ENCODE measurements at places on chromosomes 3 and 15.

- no peak for DNase-seq
Observed at GRCh38 chr3:155423526-155424322, 130.2 kb upstream of the STRIT1 start.

GRCh38 chr3:142274908-142275307 lies 49.5 kb upstream of the GK5 start:
- no peak for DNase-seq

DNA sequence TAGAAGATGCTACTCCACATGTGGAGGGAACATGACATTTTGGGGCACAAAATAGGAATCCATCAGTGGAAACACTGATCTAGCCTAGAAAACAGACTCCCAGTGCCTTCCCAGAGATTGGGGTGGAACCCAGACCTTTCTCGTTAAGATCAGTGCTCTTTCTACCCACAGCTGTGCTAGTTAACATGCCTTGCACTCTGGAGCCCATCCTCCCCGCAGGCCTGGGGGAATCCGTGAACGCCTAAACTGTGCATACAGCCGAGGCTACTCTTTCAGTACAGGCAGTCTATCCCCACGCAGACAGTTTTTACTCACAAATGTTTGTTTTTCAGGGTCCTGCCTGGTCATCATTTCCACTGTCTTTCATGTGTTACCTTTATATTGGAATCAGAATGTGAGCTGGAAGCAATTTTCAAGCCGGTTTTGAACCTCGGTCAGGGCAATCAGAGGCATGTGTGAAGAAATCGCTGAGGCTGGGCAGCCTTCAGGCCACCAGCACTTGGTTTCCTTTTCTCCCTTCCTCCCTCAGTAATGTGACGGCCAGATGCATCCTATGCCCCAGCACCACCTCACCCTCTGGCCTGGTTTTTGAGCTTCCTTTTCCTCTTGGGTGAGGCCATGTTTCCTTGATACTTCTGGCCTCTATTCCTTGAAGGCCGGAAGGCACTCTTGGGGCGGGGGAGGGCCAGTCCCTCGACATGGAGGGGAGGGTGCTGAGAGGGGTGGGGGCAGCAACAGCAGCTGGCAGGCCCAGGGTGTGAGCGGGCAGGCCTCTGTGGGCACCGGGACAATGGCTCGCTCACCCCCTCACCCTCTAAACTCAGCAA lies 123.6 kb upstream of the GALNT15 start:
- DNase-seq = no peak

GRCh38 chr3:100725935-100726513 lies 16.7 kb downstream of the TFG start:
- no peak for DNase-seq

DNA sequence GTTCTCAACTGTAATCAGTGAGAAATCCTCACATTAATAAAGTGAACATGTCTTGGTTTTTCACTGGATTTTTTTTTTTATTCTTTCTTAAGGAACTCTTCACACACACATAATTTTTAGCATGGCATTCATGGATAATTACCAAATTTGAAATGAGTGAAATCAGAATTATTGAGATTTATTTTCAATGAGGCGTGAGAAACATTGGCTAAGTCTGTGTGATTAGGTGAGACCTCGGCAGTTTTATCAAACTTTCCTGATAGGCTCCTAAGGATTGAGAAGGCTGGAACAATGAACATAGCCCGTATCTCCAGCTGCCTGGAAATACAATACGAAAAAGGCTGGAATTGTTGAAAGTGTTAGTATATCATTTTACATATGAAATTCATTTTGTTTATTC lies 35.5 kb downstream of the MDFIC2 start:
- DNase-seq = no peak

DNA sequence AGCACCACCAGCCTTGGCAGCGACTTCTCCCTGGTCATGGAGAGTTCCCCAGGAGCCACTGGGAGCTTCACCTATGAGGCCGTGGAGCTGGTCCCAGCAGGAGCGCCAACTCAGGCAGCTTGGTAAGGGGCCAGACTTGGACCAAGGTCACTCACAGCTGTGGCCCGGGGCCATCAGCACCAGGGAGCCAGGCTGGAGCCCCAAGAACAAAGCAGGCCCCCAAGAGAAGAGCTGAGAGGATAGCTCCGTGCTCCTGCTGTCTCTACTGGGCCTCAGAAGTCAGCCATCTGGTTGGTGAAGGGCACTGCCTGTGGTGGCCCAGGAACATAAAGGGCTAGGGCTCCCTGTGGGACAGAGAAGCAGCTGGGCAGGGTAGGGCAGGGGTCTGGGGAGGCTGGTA lies 14.7 kb upstream of the CPNE9 start:
- DNase-seq = no peak

GRCh38 chr3:190526787-190527762 lies 13.2 kb downstream of the IL1RAP start:
- DNase-seq = no peak

DNA sequence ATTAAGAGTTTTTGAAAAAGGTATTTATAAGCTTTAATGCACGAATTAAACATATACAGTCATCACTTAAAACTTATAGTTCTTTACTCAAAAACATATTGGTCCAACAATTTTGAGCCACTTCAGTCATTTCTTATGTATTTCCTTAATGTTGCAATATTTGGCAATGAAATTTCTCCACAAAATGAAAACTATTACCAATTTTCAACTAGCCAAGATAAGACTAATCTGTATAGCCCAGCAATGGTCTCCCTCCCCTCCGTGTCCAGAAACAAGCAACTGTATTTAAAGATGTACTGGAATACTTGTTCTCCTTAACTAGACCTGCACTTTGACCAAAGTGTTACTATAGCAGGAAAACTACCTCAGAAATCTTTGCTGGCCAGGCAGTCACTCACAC lies 9.2 kb downstream of the ARF4 start:
- no peak for DNase-seq

DNA sequence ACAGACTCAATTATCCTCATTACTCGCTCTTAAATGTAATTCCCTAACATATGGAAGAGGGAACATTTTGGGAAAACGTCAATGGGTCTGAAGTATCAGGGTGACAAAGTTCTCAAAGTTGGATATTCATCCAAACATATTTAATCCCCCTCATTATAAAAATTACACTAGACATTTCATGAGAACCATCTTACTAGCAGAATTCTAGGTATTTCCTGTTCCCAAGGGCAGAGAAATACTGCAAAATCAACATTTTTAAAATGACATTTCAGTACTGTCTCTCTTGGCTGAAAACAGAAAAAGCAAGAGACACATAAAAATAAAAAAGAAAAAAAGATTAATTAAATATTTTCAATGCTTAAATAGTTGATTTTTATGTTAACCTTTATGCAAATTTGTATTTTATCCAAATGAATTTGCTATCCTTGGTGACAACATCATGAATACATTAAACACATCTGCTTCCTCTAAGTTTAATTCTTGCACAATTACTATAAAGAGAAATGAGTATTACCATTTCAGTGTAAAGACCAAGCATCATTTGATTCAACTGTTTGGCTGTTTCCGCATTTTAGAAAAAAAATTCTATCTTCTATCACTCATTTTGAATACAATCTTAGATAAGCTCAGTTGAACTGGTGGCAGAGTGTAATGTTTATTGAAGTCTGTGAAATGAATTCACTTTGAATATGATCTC lies 114.8 kb upstream of the COL8A1 start:
- no peak for DNase-seq

DNA sequence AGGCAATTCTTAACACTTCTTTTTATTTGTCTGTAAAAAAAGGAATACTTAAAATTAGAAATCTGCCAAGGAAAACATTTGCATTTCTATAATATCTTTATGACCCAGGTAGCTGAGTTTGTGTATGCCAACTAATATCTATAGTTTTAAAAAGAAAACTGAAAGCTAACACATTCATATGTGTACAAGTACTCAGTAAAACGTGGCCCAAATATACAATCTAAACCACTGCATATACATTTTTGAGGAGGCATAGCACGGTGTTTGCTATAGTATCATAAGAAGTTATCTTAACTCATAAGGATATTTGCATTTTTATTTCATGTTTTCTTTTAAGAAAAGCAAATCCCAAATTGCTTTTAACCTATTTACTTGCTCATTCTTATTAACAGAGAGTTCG lies 172.7 kb downstream of the ZBTB20 start:
- DNase-seq = no peak

DNA sequence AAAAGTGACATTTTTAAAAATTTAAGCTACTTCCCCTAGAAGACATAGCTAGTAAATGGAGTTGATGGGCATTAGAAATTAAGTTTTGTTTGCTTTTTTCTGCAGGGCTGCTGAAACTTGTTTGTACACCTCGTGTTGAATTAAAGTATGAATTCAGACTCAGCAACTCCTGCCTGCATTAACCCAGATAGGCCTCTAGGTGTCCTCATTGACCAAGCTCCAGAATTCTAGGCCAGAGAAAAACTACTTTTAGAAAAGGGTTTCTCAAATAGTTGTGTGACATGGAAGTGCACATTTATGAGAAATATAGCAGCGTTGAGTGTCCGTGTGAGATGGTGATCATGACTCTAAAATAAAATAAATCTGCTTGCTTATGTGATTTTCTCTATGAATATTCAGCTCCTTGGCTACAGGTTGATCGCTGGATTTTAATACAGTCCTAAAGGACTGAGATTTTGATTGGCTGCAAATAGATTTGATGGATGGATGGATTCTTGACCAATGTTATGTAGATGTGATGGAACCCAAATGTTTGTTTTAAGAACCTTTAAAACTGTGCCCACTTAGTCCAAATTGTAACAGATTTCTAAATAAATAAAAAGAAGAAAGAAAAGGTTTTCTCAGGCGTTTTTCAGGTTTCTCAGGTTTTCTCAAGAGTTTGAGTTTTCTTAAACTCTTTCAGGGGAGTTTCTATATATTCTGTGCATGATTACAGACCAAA lies 39.4 kb upstream of the LMOD3 start:
- no peak for DNase-seq

GRCh38 chr3:74613521-74614106 lies 845 bp downstream of the CNTN3 start:
- no peak for DNase-seq

GRCh38 chr3:43362183-43362582 lies 75.8 kb downstream of the SNRK start:
- DNase-seq = no peak

DNA sequence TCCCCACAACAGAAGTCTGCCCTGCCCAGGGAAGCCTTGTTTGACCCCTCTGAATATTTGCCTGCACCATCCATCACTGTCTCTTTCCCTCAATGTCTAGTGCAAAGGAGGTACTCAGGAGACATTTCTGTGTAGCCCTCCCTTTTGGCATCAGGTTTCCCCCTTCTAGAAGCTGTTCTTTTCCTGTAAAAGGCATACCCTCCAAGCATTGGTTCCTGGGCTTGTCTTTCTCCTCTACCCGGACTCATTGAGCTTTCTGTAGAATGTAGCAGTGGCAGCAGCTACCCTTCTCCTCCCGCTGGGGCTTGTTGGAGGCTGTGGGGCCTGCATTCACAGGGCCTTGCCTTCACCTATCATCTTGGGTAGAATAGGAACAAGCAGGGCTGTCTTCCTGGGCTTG lies 63.5 kb downstream of the CTDSPL start:
- no peak for DNase-seq

DNA sequence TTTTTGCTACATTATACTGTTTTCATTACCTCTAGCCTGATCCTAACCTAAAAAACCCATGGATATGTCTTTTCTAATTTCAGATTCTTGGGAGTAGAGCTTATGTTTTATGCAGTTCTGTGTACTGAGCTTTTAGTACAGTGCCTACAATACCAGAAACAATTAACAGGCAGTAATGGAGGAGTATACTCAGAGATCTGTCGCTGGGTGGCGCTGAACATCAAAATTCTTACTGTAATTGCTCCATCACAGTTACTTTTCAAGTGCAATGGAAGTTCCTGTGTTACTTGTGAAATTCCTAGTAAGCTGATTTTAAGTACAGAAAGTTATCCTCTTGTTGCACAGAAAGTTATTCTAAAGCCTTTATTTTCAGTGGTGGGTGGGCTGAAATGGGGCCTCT lies 66.9 kb downstream of the RNF13 start:
- DNase-seq = peak; percentile 11

GRCh38 chr3:32153414-32154204 lies 47.2 kb downstream of the GPD1L start:
- DNase-seq = no peak

GRCh38 chr3:139127101-139127500 lies 82.4 kb upstream of the PRR23C start:
- no peak for DNase-seq

GRCh38 chr15:100103828-100104227 lies 237.9 kb downstream of the ADAMTS17 start:
- DNase-seq = no peak

- DNase-seq = no peak
Observed at GRCh38 chr3:170346481-170347392, 10.8 kb upstream of the SKIL start.

- DNase-seq = no peak
Observed at GRCh38 chr15:77615472-77615871, 17.2 kb downstream of the LINGO1 start.

DNA sequence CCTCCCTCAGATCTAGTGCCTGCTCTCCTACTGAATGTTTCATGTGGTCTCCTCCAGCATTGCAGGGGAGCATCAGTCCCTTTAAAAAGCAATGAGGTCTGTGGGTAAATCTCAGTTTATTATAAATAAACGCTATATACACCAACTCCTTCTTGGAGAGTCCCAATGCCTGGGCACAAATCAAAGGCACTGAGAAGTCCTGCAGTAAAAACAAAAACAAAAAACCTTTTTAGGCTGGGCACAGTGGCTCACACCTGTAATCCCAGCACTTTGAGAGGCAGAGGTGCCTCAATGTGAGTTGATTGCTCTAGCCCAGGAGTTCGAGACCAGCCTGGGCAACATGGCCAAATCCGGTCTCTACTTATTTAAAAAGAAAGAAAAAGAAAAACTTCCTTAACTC lies 45.0 kb downstream of the ACAN start:
- no peak for DNase-seq

DNA sequence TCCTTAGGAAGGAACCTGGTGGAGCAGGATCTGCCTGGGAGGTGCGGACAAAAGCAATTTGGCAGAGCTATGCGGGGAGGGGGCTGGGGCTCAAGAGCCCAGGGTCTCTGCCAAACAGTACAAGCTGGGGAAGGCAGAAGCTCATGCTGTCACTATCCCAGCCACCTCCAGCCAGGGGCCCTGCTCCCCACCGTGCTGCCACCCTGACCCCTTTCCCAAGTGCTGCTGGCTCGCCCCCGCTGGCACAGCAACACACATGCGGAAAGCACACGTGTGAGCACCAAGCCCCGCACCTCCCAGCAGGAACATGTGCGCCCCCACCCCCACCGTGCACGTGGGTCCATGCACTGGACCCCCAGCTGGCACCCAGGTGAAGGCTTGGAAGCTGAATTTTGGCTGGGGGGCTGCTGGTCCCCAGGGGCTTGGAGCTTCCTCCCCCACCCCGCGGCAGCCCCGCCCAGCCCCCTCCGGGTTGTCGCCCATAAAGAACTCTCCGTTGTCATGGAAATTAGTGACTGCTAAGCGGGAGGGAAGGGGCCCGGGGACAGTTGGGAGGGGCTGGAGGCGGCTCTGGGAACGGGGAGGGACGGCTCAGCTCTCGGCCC lies 742 bp downstream of the CAMKV start:
- no peak for DNase-seq

DNA sequence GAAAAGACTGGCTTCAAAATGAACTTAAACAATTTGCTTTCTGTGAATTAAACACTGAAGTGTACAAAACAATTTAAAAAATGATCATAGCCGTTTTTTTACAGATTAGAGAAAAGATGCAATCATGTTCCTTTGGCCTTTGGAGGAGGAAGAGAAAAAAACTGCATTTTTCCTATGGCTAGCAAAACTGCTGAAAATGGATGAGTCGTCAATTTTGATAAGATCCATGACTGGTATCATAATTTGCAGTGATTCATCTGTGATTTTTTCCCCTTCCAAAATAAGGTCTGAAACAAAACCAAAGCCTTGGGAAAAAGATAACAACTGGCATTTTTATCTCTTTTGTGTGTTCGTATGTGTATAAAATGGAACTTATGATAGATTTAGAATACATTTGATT lies 255.6 kb upstream of the SATB1 start:
- no peak for DNase-seq

All from pulmonary artery endothelial cell (primary cell).